ENCODE measurements at places on chromosomes 2 and 18.

DNA sequence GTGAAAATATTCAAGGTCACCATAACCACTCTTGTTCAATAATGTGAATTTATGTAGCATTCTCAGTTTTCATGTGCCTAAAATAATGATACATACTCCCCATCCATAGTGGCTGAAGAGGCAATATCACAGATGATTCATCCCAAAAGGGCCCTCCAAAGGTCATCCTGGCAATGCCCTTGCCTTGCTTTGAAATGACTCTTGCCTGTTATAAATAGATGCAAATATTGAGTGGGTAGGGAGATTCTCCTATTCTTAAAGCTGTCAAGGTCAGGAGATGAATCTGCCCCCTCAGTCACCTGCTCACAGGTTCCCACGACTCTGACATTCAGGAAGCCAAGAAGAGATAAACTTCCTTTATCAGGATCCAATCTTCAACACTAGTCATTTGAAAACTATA lies 490.5 kb downstream of the TNS1 start:
- DNase-seq: no peak

DNA sequence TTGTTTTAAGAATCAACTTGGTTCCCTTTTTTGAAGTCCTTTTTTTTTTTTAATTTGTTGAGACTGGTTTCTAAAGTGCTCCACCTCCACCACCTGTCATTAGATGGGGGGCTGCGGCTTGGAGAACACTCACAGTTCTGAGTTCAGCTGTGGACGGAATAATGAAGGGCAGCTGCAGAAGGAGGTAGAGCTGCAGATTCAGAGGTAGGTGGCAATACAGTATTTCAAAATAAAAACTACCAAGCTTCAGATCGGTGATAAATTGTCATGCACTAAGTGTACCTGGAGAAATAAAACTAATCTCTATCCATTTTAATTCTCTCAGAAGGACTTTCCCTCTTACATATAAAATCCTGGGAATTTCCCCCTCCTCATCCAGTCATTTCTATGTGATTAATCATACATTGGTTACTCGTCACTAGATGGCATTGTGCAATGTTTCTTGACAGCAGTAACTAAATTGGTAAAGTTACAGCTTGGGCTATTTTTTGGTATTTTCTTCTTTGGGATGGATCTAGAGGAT lies 81.1 kb upstream of the SLC39A10 start:
- DNase-seq: peak; percentile 26

DNA sequence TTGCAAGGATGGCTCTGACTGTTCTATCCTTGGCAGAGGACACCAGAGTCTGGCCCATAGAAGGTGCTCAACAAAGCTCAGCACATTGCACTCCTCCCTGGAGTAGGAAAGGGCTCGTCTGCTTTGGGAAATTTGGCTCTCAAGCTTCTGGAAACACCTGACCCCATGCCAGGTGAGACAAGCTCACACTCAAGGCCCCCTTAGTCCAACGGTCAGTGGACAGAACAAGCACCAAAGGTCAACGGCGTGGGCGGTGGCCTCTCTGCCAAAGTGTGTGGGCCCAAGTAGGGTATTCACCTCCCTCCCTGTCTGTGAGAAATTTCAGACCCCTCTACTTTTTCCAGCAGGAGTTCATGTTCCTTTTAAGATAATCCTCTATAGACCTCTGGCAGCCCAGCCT lies 2.0 kb upstream of the STEAP3 start:
- DNase-seq: no peak

GRCh38 chr2:239839306-239839705 lies 185.8 kb downstream of the NDUFA10 start:
- no peak for DNase-seq

DNA sequence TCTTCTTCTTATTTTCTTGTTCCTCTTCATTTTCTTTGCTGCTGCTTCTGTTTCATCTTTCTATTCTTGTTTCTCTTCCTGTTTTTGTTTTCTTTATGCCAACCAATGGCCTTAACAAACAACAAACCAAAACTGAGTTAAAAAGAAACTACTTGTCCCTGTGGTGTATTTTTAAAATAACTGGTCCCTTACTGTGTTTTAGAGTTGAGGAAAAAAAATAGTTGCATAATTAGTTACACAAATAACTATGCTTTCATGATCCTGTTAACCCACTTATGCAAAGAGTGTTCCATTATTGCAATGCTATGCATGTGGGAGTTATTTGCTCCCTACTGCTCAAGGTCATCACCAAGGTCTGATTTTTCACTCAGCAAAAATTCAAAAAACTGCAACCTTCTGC lies 39.5 kb upstream of the IMP4 start:
- DNase-seq: no peak
